Fibroblast of skin of right biceps (primary cell): ENCODE measurements at places on chromosomes 16 and 17.

DNA sequence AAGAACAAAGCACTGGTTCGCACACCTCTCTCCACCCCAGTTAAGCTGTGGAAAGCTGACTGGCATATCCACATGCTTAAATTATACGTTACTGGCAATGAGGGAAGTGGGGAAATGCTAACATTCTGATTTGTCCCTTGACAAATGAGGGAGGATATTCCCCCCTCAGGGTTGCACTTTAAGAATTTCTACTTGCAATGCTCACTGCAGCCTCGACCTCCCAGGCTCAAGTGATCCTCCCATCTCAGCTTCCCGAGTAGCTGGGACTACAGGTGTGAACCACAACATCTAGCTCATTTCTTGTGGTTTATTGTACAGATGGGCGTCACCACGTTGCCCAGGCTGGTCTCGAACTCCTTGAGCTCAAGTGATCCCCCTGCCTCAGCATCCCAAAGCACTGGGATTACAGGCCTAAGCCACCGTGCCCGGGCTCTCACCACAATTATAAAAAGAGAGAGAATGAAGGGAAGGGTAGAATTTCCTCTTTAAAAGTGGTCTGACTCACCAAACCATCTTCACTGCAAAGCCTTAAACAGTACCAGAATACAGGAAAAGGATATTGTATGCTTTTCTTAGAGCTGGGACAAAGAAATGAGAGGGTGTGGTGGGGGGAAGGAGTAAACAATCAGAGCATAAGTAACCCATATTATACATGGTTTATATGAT is 38.9 kb downstream of the KANSL1 start:
- peak; percentile 66 for DNase-seq

GRCh38 chr17:45430738-45431530 is 1.7 kb downstream of the ARHGAP27 start:
- no peak for DNase-seq

DNA sequence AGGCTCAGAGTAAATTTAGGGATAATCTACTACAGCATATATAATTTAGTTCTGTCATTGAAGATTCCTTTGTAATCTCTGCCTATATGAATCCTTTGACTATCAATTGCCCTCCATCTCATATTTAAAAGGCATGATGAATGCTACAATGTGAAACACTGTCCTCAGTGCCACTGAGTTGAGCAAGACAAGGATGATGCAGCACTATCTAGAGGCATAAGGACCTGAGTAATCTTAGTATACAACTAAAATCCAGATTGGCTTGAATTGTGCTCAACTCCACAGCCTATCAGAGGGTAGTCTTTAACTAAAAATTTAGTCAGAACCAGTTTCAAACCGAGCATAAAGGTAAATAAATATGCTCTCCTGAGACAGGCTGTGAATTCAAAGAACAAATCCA is 11.6 kb upstream of the STRADA start:
- no peak for DNase-seq

GRCh38 chr16:19486750-19487325 is 35.1 kb downstream of the GDE1 start:
- no peak for DNase-seq

GRCh38 chr17:67270416-67270815 is 25.4 kb upstream of the HELZ start:
- DNase-seq, result no peak

DNA sequence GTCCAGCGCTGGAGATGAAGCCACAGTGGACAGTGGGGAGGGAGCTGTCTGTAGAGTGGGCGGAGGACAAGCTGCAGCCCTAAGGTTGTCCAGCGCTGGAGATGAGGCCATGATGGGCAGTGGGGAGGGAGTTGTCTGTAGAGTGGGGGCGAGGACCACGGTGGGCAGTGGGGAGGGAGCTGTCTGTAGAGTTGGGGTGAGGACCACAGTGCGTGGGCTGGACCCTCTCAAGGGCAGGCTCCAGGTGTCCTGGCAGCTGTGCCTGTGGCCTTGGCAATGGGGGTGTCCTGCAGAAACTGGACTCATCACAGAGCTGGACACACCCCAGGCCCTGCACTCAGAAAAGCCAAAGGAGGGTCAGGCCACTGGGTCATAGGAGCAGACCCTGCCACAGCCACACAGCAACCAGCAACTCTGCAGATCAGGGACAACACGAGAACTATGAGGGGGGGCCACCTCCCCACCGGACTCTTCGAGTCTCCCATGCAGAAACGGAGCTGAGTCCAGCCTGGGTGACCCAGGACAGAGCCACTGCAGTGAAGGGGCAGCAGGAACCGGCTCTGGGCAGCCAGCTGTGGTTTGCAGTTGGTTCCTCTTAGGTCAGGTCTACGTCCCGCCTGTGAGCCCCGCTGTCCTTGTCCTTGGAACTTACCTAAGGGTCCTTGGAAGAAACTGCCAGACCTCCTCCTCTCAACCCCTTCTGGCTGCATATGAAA is 33.4 kb upstream of the CBFA2T3 start:
- no peak for DNase-seq

DNA sequence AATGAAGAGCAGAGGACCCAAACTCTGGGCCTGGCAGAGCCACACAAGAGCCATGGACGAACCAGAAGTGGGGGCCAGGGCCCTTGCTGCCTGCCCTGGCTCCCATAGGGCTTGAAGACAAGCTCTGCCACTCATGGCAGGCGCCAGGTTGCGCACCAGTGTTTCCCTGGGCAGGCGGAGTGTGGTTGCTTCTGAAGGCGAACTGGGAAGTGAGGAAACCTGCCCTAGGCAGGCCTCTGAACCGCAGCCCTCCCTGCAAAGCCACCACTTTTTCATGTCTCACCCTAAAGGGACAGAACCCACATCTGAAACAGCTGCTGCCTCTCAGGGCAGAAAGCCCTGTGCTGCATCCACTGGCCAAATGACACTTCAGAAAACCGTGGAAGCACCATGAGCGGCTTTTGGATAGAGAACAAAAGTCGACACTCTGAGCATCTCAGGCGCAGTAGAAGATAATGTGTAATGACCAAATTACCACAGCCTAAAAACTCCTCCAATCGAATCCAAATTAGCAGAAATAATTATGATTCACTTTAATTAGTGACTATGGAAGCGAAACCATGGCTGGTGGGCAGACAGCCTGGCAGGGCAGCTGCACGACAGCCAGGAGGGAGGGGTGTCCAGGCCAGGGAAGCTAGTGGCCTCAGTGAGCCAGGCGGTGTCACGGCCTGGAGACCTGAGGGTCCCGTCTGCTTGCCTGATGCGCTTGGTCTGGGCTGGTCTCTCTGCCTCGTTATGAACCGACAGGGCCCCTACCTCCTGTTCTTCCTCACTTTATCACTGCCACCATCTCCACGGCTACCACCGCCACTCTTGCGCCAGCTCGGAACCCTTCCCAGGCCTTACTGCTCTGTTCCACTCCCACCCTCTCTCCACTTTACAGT is 59.1 kb downstream of the PRMT7 start:
- DNase-seq, result no peak

- DNase-seq, result no peak
These were observed 5.1 kb downstream of the ARMC5 start for GRCh38 chr16:31464348-31464769.

DNA sequence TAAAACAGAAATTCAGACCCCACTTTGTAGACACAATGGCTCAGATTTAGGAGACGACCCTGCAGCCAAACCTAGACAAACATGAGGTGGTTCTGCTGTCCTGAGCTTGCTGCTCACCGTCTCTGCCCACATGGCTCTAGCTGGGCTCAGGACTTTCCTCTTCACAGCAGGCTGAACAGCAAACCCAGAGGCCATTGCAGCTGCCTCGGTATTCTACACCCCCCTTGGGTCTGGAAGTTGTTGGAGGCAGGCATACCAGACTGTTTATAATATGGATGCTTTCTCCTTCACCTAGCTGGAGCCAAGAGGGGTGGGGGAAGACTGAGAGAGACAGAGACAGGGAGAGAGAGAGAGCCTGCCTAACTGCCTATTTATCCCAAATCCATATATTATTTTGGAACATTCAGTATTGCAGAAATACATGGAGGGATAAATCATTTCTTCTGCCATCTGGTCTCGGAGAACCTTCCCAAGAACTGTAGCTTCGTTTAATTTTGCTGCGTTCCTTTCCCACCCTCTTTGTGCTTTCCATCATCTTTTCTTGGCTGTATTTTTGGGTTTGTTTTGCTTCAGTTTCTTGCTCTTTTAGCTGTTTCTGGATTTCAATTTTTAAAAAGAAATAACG is 628.2 kb upstream of the RBFOX1 start:
- no peak for DNase-seq

DNA sequence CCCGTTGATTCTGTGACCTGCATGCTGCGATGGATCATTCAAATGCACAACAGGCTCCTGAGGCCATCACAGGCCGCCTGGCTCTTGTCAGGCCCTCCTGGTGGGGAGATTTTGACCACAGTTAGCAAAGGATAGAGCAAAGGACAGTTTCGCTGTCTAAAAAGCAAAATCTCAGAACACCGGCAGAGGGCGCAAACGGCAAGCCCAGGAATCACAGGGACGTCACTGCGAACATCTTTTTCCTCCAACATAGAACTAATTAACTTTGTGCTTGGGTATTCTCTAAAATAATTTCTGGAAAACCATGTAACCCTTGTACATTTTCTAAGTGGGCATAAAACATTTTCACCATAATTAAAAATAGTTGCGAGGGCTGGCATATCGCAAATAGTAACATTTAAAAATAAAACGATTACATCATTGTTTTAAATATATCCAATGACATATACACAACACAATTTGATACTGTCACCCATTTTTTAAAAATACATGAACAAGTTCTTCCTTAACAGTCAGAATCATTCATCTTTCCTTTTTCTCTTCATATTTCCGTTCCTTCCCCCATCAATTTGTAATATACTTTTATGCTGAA is 19.7 kb upstream of the SLC47A1 start:
- peak; percentile 59 for DNase-seq

DNA sequence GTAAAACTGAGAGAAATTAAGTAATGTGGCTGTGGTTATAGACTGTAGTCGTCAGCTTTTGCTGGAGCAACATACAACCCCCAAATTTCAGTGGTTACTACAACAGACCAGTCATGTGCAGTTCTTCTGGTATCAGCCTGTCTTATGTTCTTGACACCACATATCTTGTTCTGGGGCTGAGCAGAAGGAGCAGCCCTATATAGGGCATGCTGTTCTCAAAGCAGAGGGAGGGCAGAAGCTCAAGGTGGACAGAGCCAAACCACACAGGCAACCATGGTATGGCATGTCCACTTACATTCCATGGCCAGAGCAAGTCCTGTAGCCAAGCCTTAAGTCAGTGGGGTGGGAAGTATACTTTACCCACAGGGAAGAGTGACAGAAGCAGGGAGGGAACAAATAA is 7.7 kb downstream of the PRKAR1A start:
- no peak for DNase-seq

DNA sequence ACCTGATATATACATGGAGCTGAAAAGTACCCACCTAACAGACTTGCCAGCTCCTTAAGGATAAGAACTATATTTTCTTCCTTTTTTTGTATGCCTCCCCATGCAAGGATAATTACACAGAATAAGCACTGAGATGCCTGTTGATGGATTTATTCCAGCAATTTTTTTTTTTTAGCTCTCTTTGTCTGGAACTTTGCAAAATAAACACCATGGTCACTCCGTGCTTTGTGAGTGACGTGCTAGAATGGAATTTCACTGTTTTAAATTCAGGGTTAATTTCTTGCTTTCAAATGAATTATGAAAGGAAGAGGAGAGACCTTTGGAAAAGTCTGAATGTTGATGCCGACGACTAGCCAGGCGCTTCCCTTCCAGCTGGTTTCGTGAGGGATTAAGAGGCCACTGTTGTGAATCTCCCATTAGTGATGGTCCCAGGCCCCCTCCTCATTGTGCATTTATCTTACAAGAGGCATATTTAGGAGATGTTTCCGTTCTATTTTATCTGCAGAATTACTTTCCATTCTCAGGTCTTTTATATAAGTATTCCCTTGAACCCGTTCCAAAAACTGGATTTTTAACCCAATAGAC is 529.1 kb downstream of the WWOX start:
- DNase-seq, result peak; percentile 6

GRCh38 chr17:62931101-62931500 is 34.9 kb upstream of the TANC2 start:
- peak; percentile 26 for DNase-seq

DNA sequence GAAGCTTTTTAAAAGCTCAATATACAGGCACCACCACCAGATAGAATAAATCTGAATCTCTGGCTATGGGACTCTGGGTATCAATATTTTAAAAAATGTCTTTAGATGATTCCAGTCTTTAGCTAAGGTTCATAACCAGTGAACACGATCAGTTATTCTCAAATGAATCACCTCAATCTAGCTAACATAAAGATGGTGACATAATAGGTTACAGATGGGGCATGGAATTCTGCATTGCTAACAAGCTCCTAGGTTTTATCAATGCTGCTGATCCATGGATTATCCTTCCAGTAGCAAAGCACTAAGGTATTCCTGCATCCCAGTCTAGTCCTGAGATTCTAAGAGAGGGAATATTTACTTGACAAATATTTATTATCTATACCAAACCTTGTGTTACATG is 415.5 kb upstream of the CDH11 start:
- DNase-seq, result peak; percentile 72

GRCh38 chr17:3004925-3005324 is 58.5 kb downstream of the OR1D5 start:
- DNase-seq, result no peak

- DNase-seq, result peak; percentile 40
These were observed 3.0 kb downstream of the RCVRN start for GRCh38 chr17:9902120-9902519.

DNA sequence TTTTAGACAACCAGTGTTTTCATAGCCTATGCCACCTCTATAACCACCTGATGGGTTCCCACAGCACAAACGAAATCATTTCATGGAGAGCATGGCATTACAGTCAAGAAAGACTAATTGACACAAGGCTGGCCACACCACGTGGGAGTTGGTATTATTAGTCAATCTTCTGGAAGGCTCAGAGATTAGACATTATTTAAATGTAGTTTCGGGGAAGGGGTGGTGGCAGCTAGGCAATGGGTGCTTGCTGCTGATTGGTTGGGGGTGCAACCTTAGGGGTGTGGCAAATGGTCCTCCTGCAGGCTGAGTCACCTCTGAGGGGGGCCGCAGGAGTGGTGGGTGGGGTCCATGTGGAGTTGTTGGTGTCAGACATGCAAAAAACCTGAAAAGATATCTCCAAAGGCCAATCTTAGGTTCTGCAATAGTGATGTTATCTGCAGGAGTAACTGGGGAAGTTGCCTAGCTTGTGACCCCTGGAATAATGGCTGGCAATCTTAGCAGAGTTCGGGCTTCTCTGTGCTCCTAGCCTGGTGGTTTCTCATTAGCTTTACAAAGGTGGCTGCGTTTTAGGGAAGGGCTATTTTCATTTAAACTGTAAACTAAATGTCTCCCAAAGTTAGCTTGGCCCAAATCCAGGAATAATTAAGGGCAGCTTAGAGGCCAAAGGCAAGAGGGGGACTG is 4.6 kb downstream of the TEN1 start:
- DNase-seq, result peak; percentile 10
